ENCODE measurements at places on chromosomes 12 and 14.

- DNase-seq, result no peak
Measured at GRCh38 chr12:108678104-108678730, 44.5 kb upstream of the SELPLG start.

- no peak for DNase-seq
Measured at GRCh38 chr14:101286271-101287018, 274.9 kb upstream of the DIO3 start.

GRCh38 chr14:74524076-74524811, 30.7 kb downstream of the ISCA2 start:
- no peak for DNase-seq

GRCh38 chr12:94071258-94071657, 77.1 kb upstream of the PLXNC1 start:
- DNase-seq, result no peak

DNA sequence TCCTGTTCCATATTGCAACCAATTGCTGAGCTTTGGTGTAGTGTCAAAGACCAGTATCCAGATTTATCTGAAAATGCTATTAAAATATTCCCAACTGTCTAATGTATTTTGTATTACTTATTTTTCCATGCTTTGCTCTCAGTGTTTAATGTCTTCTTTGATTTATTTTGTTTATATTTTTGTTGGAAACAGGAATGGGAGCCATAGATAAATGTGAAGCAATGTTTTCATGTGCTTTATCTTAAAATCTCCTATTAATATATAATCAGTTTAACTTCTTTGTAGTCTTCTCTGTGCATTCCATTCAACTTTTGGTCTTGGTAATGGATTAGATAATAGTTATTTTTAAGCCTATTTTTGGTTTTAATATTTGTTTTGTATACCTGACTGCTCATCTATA, 8.8 kb downstream of the RAP1B start:
- DNase-seq, result no peak

DNA sequence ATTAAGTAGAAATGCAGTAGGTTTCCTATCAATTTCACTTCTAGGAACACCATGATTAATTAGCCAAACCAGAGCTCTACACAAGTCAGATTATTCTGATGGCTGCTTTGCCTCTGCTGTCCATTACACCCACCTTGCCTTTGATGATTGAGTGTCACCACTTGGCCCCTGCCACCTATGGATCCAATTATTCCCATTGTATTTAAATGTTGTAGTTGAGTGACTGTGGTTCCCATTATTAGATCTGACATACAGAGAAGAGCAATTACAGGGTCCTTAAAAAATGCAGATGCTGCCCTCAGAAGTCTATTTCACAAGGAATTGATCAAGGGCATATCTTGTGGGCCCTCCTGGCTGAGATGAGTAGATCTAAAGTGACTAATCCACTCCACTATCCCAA, 39.5 kb upstream of the SLC38A4 start:
- no peak for DNase-seq

DNA sequence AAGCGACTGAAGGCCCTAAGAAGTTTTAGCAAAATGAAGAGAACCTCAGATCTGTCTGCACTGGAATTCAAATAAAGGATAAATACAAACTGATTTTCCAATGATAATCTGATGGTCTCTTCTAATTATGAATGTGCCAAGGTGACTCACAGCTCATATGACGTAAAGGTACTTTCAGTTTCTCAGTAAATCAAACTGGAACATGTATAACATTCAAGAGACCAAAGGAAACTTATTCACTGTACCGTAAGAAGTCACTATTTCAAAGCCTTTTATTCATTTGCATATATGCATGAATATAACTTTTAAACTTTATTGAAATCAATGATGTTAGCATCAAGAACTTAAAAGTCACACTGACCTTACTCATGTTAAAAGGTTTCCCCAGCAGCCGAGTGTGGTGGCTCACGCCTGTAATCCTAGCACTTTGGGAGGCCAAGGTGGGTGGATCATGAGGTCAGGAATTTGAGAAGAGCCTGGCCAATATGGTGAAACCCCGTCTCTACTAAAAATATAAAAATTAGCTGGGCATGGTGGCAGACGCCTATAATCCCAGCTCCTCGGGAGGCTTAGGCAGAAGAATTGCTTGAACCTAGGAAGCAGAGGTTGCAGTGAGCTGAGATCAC, 52.2 kb downstream of the ATXN2 start:
- DNase-seq, result no peak

DNA sequence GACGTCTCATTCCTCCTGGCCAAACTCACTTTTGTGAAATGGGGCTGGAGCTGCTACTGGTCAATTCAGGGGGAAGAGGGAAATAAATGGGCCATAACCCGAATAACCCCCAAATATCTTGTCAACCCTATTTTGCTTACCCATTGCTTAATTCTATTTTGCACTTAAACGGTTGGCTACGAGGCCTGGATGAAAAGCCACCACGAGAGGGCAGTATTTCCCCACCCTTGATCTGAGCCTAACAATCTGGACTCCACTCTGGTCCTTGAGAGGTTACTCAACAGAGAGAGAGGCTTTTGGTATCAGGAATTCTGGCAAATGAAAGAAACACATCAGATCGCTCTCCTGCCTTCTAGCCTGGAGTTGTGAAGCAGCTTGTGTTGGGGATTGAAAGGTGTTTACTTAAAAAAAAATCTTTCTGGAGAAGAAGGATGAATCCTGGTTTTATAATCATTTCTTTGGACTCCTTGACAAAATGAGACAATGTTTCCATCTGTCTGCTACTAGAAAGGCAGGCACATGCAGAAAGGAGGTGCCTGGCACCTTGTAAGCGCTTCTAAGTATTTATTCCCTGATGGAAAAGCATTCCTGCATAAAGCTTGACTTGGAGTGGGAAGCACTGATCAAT, 22.4 kb upstream of the FBXO21 start:
- DNase-seq, result peak; percentile 78

GRCh38 chr14:104049576-104050240, 35.8 kb upstream of the ASPG start:
- DNase-seq, result no peak

DNA sequence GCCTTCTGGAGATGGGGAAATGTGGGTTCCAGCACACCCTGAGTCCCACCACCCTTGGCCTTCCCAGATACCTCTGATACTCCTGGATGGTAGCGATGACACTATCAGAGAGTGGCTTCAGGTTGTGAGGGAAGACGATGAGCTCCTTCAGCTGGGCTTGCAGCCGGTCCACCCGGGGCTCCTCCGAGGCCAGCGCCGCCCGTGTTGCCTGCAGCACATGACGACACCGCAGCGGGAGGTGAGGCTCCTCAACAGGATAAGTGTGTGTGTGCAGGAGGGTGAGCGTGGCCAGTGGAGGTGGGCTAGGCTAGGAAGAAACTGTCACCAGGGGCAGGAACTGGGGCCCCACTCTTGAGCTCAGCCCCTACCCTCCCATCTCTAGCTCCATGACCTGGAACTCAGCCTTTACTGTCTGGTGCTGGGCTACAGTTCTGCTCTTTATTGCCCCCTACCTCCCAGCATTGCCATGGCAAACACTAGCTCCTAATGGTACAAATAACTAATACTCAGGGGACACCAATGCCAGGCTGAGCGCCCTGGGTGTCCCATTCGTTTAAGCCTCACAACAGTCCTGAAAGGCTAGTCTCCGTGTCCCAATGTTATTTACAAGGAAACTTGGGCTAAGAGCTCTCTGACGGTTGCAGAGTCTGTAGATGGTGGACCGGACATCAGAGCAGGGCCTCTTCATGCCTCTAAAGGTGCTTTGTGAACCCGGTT, 64.1 kb downstream of the SYNE3 start:
- no peak for DNase-seq

DNA sequence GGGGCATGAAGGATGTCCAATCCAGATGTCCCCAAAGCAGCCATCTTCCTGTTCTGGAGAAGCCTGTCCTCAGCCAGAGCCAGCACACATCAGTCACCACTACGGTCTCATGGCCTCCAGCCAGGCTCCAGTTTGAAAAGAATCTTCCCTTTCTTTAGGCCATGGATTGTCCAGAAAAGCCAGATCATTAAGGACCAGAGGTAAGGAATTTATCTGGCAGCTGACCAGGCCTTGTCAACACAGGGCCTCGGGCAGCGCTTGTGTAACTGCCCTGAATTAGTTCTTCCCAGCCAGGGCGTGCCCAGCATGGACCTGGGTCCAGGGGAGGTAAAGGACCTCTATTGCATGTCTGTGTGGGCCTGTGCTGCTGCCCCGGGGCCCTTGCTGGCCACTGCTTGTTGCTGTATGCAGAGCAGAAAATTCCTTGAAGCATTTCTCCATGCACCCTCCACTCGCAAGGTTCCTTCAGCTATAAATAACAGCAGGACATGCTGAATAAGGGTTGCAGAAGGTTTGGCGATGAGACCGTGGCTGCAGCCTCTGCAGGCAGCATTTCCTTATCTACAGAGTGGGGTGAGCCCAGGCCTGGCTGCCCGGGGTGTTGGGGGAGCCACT, 21.7 kb upstream of the VPS37B start:
- DNase-seq, result peak; percentile 67

DNA sequence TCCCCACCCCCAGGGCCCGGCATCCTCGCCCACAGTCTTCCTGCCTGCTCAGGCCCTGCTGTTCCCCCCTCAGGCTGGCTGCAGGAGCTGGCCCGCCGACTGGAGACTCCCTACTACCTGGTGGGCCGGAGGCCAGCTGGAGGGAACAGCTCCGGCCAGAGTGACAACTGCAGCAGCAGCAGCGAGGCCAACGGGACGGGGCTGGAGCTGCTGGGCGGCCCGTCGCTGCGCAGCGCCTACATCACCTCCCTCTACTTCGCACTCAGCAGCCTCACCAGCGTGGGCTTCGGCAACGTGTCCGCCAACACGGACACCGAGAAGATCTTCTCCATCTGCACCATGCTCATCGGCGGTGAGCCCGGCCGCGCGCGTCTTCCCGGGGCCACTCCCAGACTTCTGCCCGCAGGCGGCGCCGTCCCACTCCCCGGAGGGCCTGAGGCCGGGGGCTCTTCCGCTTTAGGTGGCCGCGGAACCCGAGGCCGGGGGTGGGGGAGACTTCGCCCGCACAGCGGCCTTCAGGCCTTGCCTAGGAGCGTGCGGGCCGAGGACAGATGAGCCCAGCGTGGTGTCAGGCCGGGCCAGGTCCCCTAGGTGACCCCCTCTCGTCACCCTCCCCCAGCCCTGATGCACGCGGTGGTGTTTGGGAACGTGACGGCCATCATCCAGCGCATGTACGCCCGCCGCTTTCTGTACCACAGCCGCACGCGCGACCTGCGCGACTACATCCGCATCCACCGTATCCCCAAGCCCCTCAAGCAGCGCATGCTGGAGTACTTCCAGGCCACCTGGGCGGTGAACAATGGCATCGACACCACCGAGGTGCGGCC, 10.2 kb downstream of the KCNH3 start:
- no peak for DNase-seq

GRCh38 chr12:16019136-16019535, 108.0 kb downstream of the DERA start:
- no peak for DNase-seq

- no peak for DNase-seq
Measured at GRCh38 chr14:23406244-23406643, 1.8 kb downstream of the MYH6 start.

GRCh38 chr12:96401076-96401871, 1.0 kb upstream of the CDK17 start:
- peak; percentile 58 for DNase-seq

GRCh38 chr14:24634158-24634557, at the start of gene GZMB:
Gene GZMB, minus strand, starts transcription at chr14:24634190. Its CDS starts 30 bp downstream, at chr14:24634160.
- no peak for DNase-seq

- DNase-seq, result no peak
Measured at GRCh38 chr14:78644824-78645559, 474.8 kb downstream of the NRXN3 start.

GRCh38 chr12:42426746-42427145, 100.8 kb downstream of the PPHLN1 start:
- peak; percentile 30 for DNase-seq

- no peak for DNase-seq
Measured at GRCh38 chr14:33592297-33592696, 358.6 kb downstream of the EGLN3 start.

DNA sequence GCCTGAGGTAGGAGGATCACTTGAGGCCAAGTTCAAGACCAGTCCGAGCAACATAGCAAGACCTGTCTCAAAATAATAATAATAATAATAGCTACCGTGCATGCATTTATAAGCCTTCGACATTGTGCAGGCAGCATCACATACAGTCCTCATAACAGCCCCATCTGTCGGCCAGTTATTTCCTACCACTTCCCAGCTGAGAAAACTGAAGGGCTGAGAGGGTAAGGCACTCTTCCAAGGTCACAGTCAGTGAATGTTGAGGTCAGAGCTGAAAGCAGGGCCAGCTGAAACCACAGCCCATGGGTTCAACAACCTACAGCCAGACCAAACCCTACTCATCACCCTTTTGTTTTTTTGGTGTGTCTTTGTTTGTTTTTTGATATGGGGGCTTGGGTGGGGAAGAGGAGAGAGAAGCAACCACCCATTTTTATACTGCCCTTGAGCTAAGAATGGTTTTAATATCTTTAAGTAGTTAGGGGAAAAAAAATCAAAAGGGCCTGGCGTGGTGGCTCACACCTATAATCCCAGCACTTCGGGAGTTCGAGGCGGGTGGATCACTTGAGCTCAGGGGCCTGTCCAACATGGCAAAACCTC, 16.8 kb upstream of the ITPK1 start:
- DNase-seq, result no peak

- DNase-seq, result peak; percentile 84
Measured at GRCh38 chr12:131104463-131105350, 151.0 kb downstream of the ADGRD1 start.

GRCh38 chr12:53052419-53053217, 2.8 kb downstream of the TNS2 start:
- DNase-seq, result peak; percentile 58

DNA sequence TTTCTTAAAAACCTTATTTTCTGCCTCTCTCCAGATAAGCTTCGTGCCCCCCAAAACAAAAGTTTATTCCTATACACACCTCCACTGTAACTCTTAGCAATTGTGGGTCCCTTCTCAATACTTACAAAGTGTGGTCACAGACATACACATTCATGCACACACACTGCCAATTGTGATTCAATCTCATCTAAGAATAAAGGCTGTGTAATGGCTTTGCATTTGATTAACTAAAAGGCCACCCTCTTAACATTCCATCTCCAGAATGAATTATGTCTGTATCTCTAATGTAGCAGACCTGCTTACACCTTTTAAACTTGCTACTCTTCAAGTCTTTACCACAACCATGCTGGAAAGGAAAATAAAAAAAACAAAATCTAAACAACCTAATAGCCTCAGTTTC, 49.5 kb downstream of the MYF5 start:
- DNase-seq, result no peak

GRCh38 chr12:121804417-121805111, 755 bp downstream of the SETD1B start:
- peak; percentile 40 for DNase-seq

GRCh38 chr14:65975865-65976264, 510.3 kb upstream of the CCDC196 start:
- DNase-seq, result no peak

- DNase-seq, result no peak
Measured at GRCh38 chr14:56678838-56679237, 99.2 kb downstream of the TMEM260 start.

GRCh38 chr12:1611803-1612572, 17.0 kb upstream of the WNT5B start:
- no peak for DNase-seq
